PC-3 (cell line): ENCODE measurements at places on chromosomes 16 and 17.

DNA sequence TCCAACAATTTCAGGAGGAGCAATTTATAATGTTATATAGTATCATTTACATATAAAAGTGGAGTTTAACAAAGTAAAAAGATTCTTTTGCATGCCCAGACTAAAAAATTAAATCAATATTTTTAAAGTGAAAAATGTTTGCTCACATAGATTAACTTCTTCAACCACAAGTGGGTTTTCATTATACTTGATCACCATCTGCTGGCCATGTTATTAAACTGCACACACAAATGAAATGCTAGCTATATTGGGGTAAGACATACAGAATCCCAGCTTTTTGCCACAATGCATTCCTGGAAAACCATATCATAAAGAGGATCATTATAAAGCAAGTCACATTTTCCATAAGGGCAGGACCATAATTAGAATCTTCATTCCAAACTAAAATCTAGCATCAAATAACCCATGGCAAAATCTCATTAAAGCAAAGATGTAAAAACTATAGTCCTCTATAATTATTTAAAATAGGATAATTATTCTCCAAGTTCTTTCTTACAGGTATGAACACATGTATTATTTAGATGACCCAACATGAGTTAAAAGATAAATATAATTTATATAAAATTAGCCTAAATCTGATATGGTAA is 26.3 kb downstream of the CEP112 start:
- DNase-seq, result peak; percentile 83

DNA sequence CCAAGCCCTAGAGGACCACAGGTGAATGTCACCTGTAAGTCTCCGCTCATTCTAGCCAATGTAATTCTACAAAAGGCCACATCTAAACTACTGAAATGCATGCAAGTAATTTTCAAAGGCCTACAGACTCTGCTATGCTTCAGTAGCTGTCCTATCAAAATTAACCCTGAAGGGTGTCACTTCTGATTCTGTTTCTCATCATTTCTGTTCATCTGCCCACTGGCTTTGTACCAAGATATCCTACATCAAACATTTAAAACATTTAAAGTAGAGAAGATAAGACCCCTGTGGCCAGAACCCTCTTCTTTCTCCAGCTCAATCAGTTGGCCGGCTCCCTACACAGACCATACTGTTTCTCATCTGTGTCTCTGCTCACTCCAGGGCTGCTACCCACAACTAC is 21.5 kb downstream of the PHF12 start:
- DNase-seq, result no peak

DNA sequence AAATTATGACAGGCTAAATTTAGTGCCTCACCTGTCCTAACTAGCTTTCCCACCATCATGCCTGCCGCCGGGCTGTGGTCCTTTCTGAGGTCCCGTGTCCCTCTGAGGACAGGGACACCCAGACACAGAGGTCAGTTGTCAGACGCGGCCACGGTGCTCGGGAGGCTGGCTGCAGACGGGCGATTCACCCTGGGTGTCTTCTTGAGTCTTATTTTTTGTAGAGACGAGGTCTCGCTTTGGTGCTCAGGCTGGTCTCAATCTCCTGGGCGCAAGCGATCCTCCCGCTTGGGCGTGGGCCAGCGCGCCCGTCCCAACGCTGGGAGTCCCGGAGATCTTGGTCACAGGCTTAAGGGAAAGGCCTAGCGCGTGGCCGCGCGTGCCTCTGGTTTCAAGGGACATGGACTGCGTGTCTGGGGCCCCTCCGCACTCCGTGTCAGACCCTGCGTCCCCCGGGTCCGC is 797 bp upstream of the RAB11FIP3 start:
- peak; percentile 36 for DNase-seq

- no peak for DNase-seq
Measured at GRCh38 chr16:89545044-89545830, 15.2 kb upstream of the RPL13 start.

DNA sequence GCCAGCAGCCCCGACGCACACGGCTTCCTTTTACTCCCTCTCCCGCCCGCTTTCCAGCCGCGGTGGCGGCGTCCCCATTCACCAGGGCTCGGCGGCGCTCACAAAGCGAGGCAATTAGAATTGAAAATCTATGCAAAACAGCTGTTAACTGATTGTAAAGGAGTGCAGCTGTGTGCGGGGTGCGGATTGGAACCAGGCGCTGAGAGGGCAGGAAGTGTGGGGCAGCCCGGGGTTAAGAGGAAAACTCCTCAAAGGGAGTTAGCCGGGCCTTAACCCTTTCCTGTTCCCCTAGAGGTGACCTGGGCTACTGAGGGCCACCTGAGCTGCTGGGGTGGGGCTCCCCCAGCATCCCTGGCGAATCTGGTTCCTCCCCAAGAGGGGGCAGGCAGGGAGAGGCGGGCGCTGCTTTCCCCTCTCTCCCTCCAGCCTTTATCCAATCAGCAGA is 5.8 kb upstream of the GSE1 start:
- no peak for DNase-seq
